ENCODE measurements at places on chromosomes 6 and 20.

GRCh38 chr20:46400253-46400652, 6.2 kb downstream of the ELMO2 start:
- DNase-seq, result no peak

GRCh38 chr6:33490198-33490597, 35.8 kb downstream of the ZBTB9 start:
- DNase-seq, result no peak

DNA sequence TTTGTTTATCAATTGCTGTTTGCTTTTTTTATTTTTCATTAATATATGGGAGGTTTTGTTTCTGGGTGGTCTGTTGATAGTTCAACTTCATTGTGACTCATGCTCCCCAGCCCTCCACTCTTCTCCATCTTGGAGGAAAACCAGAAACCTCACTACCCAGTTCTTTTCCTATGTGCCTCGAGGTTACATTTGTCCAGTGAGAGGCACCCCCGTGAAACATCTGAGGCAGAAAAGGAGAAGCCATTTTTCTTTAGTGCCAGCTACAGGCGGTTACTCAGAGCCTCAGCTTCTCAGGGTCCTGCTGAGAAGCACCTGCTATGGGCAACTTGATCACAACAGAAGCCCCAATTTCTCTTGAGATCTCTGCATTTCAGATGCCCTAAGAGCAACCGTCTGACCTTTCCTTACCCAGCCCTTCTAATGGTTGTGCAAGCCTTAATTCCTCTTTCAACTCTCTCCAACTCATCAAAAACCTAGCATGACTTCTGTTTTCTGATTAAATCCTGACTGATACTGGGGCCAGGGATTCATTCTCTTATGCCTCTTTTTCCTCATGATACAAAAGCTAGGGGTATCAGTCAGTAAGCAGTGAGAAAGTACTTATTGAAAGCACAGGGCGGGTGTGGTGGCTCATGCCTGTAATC, 144.6 kb downstream of the ELOVL4 start:
- DNase-seq, result no peak

DNA sequence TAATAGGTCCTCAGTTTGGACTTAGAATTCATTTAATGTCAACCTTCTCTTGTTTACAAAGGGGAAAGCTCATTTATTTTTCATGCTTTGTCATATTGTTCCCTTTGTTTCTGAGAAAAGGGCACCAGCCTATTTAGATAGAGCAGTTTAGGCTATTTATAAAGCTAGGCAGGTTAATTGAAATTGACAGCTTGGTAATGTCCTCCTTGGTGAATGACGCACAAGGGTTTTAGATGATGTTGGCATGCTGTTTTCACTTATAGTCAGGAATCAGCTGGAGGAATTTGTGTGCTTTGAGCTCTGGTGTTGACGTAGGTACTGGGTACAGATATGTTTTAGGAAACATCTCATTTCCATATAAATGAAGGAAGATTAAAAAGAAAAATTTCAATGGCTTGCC, 45.2 kb downstream of the BCKDHB start:
- no peak for DNase-seq

DNA sequence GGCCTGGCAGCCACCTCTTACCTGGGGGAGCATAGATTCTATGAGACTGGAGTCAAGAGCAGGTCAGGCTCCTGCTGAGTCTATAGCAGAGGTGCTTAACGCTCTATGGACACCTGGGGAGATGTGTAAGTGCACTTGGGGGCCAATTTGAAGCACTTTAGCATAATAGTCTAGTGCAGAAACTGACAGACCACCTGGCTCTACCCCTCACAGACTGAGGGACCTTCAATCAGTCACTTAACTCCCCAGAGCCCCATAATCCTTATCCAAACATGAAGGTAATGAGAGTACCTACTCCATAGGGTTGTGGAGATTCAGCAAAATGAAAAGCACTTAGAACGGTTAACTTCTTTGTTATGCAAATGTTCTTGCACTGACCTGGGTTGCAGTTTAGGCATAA, 87.3 kb upstream of the SLC22A16 start:
- DNase-seq, result no peak

GRCh38 chr20:39133201-39133600, 171.1 kb downstream of the DHX35 start:
- no peak for DNase-seq

DNA sequence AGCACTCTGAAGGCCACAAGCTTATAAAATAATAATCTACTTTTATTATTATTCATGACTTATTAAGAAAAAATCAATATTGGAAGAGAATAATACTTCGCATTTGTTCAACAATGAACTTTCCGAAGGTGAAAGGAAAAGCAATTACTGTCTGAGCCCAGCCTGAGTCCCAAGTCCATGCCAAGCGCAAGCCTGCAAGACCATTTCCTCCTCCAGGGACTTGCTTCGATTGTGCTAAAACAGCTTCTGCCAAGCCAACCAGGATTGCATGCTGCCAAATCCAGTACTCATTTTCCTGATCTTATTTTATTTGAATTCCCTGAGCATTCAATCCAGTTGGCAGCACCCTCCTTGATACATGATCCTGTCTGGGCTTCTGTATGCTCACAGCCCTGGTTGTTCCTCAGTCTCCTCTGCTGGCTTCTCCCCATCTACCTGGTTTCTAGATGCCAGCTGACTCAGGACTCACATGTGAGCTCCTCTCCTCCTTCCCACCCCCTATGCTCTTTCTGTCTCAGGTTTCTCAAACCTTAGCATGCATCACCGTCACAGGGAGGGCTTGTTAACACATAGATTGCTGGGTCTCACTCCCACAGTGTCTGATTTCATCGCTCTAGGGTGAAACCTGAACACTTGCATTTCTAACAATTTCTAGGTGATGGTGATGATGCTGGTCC, 55.9 kb upstream of the PSMF1 start:
- no peak for DNase-seq

DNA sequence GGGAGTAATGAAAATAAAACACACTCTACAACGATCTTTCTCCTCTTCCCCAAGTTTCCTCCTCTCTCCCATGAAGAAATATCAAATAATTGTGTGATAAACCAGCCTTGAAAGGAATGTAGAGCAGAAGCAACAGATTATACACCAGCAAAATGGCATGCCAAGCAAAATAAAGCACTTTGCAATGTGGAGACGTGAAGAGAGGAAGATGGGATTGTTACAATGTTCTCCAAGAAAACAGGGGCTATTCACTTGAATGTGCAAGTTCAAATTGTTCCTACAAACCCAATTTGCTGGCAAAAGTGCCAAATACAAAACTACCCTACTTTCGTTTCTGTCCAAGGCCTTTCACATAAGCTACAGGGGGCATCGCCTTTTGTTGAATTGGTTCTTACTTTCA, 185.1 kb downstream of the PDE7B start:
- DNase-seq, result no peak

DNA sequence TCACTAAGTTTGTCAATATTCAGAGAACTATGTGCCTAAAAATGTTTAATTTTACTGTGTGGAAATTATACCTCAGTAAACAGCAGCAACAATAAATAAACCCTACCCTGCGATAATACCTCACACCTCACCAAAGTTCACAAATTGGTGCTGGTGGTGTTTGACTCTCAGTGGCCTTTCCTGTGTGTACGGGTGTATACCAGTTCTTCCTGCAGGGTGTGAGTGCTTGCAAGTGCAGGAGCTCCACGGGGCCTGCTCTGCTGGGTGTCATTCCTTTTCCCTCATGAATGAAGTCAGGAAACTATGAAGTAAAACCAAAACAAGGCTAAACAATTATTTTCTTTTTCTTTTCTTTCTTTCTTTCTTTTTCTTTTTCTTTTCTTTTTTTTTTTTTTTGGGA, 4.1 kb upstream of the ENPP5 start:
- DNase-seq, result no peak

- peak; percentile 89 for DNase-seq
Observed at GRCh38 chr6:30490026-30490876, 942 bp downstream of the HLA-E start.

- no peak for DNase-seq
Observed at GRCh38 chr6:133542056-133542821, 301.1 kb downstream of the EYA4 start.

GRCh38 chr6:108492131-108492766, 68.5 kb upstream of the FOXO3 start:
- no peak for DNase-seq

DNA sequence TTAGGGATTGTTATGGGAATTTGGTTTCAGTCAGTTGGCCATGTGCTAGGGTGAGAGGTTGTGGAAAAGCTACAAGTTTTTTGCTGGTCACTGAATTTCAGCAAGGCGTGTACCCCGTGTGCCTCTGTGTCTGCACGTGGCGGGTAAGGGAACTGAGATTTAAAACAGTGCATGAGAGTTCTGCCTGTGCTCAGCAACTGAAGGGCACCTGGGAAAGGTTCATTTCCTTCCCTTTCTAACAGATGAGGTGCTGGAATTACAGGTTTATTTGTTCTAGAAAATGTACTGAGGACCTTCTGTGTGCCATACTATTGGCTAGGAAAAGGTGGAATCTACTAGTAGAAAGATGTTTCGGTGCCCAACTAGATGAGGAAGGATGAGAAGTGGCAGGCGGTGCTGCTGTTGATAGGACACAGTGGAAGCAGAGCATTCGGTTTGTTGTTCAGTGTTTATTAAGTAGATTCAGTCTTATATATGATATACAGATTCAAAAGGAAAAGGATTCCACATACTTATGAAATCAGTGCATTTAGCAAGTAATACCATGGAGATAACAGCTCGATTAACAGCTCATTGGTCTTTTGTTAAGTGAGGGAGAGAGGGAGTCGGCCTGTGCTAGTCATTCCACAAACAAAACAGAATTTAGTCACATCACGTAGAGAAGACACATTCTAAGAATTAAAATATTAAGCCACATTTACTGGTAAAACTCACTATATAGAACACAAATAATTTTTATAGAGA, 84.7 kb downstream of the ASXL1 start:
- DNase-seq, result no peak

Data from activated T-cell treated with anti-CD3 and anti-CD28 coated beads, Interleukin-2, amount 50 U/mL, for 24 hours (primary cell).